ENCODE measurements at places on chromosomes 11 and 22. TPM values are rescaled to one million over a fixed set of nuclear protein-coding genes. Genes with fewer than 3 reads are reported as not detected.

DNA sequence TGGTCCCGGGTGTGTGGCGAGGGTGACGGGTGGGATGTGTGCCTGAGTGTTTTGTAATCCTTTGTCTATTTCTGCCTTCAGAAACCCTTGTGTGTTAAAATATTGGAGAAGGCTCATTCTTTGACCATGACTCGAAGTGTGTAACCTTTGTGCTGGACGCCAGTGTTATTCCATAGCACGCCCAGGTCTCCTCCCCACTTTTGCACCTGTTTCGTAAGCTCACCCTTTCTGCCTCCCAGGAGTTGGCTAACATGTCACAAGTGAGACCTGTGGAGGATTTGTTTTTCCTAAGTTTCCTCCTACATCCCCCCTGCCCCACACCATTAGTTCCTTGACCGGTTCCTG, 382 bp downstream of the C11orf54 start:
- no peak for DNase-seq

- no peak for DNase-seq
Measured at GRCh38 chr11:107293677-107294344, 163.8 kb downstream of the CWF19L2 start.

- no peak for DNase-seq
Measured at GRCh38 chr22:44668886-44669521, 33.0 kb upstream of the PRR5 start.

- DNase-seq = no peak
Measured at GRCh38 chr11:64415286-64415685, 56.3 kb downstream of the RPS6KA4 start.

- DNase-seq = no peak
Measured at GRCh38 chr11:120561286-120561685, 49.7 kb downstream of the GRIK4 start.

- no peak for DNase-seq
Measured at GRCh38 chr11:12716816-12717215, 42.6 kb downstream of the TEAD1 start.

Gene ZDHHC8
- total RNA-seq = 77.8 TPM

Gene C11orf42
- not detected for total RNA-seq

Gene CDC42BPG
- total RNA-seq = 0.55 TPM

Gene DCDC1
- not detected for total RNA-seq

Gene RAB39A
- total RNA-seq = 4.0 TPM

Gene OTUB1
- 44.3 TPM for total RNA-seq

Gene P2RX3
- not detected for total RNA-seq

Gene REXO2
- total RNA-seq = 85.9 TPM
